ENCODE measurements at places on chromosomes 1 and 21.

GRCh38 chr1:36380143-36380619 lies 5.5 kb downstream of the STK40 start:
- DNase-seq, result no peak

DNA sequence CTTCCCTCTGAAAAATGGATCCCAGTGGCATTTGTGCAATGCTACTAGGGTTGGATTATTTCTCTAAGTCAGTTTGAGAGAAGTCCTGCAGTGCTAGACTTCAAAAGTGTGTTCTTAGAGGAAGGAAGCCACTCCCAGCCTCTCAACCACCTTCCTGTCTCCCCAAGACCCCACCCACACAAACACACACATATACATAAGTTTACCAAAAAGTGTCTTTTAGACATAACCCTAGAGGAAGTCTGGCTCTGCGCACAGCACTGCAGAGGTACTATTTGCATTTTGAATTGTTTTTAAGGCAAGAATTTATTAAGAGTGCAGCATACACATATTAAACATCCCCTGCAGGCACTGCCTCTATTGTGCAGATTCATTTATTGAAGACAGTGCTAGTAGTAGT lies 127.3 kb downstream of the HHIPL2 start:
- no peak for DNase-seq

DNA sequence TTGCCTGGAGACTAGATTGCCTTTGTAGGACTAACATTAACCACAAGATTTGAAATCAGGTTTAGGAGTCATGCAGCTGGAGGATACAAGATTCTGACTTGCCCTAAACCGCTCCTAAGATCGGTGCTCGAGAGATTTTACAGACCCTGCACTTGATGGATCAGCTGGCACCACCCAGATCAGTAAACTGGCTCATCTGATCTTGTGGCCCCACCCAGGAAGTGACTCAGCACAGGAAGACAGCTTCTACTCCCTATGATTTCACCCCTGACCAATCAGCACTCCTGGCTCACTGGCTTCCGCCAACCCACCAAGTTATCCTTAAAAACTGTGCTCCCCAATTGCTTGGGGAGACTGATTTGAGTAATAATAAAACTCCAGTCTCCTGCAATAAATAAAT lies 876 bp upstream of the CATSPERE start:
- no peak for DNase-seq

DNA sequence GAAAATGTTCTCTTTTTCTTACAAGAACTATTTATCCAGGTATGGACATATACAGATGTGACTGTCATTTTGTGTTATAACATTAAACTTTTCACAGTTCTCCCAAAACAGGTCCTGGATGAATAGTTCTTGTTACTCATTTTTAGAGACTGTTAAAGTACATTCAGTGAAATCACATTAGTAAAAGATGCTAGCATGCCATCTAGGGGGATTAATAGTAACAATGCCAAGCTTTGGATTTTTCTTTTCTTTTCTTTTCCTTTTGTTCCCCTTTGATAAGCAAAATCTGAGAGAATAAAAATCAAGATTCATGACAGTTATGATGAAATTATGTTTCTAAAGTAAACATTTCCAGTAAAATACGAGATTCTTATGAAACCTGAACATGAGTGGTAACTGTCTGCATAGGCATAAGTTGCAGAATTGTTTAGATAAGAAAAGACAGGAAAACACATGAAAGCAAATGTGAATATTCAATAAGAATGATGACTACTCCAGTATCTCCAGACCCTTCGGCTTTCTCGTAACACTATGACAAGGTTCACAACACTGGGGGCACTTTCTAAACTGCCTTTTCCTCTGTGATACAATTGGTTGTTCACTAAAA lies 77.5 kb downstream of the TPR start:
- no peak for DNase-seq

DNA sequence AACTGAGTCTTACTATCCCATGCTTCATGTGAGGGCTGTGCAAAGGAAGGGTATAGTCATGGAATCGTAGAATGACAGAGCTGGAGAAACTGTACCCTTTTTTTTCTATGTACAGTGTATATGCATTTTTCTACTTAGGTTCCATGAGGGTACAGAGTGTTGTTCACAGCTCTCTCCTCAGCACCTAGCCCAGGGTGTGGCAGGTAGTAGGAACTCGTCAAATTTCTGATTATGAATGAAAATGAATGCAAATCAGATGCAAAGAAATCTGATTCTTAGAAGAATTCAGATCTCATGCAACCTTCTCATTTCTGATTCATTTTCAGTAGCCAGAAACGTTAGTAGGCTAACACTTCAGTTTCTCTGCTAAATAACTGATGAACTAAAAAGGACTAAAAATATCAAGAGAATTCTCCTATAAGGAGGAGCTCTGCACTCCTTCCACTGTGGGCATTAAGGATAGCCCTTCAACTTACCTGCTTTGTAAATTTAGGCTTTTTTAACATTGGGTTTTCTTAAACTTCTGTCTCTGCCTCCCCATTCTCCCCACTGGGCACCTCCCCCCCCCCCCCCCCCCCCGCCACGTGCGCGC lies 18.0 kb upstream of the HHAT start:
- DNase-seq, result no peak

DNA sequence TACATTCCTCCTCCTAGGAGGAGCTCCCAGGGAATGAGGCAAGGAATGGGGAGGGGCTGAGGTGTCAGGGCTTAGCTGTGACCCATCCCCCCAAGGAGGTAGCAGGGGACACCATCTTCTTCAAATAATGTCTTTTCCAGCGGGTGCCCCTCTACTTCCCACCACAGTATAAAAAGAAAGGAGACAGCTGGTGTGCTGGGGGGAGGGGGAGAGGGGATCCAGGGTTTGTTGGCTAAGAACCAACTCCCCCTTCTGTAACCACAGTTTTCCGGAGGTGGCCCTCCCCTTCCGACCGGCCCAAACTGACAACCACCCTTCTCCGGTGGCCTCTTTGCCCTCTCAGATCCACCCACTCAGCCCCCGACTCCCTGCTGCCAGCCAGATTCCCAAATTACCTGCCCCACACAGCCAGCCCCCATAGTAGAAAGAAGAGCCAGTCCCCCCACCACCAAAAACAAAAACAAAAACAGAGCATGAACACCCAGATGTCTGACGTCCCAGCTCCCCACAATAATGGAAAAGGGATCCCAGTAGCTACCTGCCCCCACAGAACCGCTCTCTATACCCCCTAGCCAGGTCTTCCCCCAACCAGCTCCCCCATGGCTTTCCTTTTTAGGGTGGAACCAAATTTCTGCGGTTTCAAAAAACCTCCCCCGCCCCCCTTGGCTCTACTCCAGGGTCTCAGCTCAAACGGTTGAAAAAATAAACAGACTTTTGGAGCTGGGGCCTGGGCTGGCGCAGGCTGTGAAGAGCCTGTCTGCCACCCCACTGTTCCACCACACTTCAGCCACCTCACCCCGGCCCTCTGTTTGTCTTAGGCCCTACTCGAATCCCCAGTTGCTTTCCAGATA lies 2.1 kb downstream of the ARHGEF2 start:
- DNase-seq, result peak; percentile 74

DNA sequence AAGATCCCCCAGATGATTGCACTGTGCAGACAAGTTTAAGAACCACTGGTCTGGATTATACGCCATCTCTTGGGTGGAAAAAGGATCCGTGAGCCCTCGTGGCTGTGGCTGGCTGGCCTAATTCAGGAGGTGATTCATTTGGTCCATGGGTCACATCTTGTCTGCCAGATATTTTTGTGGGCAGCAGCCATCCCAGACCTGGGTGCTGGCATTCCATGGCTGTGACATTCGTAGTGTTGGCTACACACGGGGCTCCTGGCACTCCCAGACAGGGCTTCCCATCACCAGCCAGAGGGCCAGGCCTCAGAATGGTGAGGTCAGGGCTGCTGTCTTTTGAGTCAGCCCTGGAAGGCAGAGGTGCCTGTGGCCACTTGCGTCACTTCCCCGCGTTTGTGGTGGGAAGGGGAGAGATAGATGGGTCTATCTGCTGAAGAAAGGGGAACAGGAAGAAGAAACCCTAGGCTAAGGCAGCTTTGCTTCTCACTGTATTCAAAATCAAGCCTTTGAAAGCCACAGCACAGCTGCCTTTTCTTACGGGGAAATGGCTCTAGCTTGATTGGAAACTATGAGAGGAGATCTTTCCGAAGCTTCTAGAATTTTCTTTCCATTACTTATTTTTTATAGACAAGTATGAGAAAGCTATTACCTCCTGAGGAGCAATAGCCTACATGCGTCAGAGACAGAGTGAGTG lies 32.4 kb downstream of the EIF2D start:
- no peak for DNase-seq

Data from T47D (cell line).